ENCODE measurements at places on chromosomes 5 and 9. TPM values are rescaled to one million over a fixed set of nuclear protein-coding genes. Genes with fewer than 3 reads are reported as not detected.

The SFXN1 gene
- 91.3 TPM for total RNA-seq

The HBEGF gene
- total RNA-seq, result 6.0 TPM

The TRPM3 gene
- total RNA-seq, result not detected

The FAM240B gene
- total RNA-seq, result not detected

The MLANA gene
- not detected for total RNA-seq

The IFNB1 gene
- total RNA-seq, result not detected

The RAB3C gene
- not detected for total RNA-seq

The IL3 gene
- total RNA-seq, result not detected

The ZFP62 gene
- 9.5 TPM for total RNA-seq

The HAVCR2 gene
- 0.34 TPM for total RNA-seq

The GRXCR2 gene
- not detected for total RNA-seq

The SLC9A3 gene
- 2.6 TPM for total RNA-seq

The SHOC1 gene
- not detected for total RNA-seq

The PURA gene
- total RNA-seq, result 4.9 TPM

Data from A549 treated with Mapracorat at 1 μM for 4 hours (cell line).